ENCODE measurements at places on chromosomes 1 and 21.

- H3K36me3 ChIP-seq, result no peaks in the 10 kb centered on the region
- H3K4me1 ChIP-seq, result peaks cover 23% of the 10 kb centered on the region
- peaks cover 35% of the 10 kb centered on the region for H3K27me3 ChIP-seq
- DNase-seq, result no peak
- no peak overlapping the region for H3K4me3 ChIP-seq
These were observed 262.4 kb downstream of the HHIPL2 start for GRCh38 chr1:222285526-222285925.

DNA sequence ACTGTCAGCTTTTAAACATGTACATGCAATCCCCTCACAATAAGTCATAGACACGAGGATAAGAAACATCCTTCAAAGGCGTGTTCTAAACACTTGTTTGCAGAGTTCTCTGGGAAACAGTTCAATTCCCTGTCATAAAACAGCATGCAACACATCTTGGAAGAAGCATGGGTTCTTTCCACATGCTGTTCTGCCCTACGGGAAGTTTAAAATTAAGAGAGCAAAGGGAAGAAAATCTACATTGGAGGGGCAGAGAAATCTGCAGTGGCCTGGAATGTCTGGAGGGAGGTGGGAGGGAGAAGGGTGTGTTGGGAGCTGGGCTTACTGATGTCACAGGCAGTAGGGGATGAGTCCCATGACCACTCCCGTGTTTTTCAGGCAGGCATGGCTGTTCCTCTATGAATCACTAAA is 98.3 kb upstream of the SLC2A1 start:
- no peak overlapping the region for H3K27ac ChIP-seq
- DNase-seq, result no peak
- peaks cover 5% of the 10 kb centered on the region for H3K27me3 ChIP-seq
- no peak overlapping the region for H3K4me3 ChIP-seq

- H3K27me3 ChIP-seq, result peaks cover 3% of the 10 kb centered on the region
- DNase-seq, result no peak
- H3K4me3 ChIP-seq, result no peak overlapping the region
- no peaks in the 10 kb centered on the region for H3K36me3 ChIP-seq
- H3K4me1 ChIP-seq, result peaks cover 35% of the 10 kb centered on the region
- H3K27ac ChIP-seq, result peak overlapping the region; percentile 4
These were observed 152.2 kb downstream of the CLEC20A start for GRCh38 chr1:178344513-178345091.

- H3K27me3 ChIP-seq, result peaks cover 4% of the 10 kb centered on the region
These were observed 16.1 kb downstream of the ADORA1 start for GRCh38 chr1:203143641-203144040.

DNA sequence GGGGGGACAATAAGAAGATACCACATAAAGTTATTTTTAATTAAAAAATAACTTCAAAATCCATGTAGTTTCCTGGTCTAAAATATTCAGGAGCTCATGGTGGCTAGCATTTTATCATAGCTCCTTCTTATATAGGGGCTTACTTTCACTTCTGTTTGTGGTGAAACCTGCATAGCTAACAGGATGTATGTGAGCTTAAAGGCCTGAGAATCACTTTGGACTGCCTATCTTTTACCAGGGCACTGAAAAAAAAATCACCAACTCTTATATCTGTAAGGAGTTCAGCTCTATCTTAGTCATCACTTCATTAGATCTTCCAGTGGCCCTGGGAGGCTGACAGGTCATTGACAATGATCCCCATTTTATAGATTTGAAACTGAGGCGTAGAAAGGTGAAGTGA is 21.3 kb downstream of the UROD start:
- H3K27me3 ChIP-seq, result no peaks in the 10 kb centered on the region
- no peak overlapping the region for H3K27ac ChIP-seq
- peaks cover 15% of the 10 kb centered on the region for H3K4me1 ChIP-seq
- DNase-seq, result no peak
- no peak overlapping the region for H3K4me3 ChIP-seq

DNA sequence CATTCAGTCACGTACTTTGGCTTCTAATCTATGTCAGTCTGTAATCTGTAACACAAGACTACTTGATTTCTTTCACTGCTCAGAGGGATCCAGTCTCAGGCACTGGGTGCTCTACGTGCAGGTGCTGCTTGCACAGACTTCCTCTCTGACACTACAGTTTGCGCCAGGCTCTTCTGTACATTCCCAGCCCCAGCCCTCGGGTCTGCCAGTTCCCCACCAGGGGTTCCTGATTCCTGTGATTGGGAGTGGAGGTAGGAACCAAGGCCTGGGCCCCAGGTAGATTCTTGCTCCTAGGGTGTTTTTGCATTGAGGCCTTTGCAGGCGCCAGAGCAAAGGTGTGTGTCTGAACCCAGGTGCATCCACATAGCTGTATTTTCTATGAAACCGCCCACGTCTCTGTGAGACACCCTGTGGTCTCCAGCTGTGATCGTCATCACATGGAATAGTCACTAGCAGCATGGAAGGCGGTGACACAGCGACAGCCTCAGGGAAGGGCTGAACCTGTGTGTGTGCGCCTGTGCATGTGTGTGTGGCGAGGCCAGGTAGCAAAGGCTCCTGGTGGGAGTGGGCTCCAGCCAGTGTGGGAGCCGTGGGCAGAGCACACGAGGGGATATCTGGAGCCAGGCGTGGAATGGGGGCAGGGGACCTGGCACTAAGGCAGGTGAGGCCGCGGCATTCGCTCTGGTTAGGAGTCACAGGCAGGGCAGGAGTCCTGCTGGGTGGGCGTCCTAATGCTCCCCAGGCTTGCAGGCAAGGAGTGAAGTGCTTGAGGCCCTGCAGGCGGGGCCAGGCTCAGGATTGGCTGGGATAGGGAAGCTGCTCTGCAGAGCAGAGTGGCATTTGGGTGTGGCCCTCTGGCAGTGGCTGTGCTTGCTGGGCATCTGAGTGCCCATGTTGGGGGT is 5.2 kb downstream of the GJC2 start:
- no peaks in the 10 kb centered on the region for H3K36me3 ChIP-seq
- H3K27me3 ChIP-seq, result no peaks in the 10 kb centered on the region
- DNase-seq, result no peak
- H3K27ac ChIP-seq, result no peak overlapping the region
- peaks cover 12% of the 10 kb centered on the region for H3K4me1 ChIP-seq
- no peak overlapping the region for H3K4me3 ChIP-seq

DNA sequence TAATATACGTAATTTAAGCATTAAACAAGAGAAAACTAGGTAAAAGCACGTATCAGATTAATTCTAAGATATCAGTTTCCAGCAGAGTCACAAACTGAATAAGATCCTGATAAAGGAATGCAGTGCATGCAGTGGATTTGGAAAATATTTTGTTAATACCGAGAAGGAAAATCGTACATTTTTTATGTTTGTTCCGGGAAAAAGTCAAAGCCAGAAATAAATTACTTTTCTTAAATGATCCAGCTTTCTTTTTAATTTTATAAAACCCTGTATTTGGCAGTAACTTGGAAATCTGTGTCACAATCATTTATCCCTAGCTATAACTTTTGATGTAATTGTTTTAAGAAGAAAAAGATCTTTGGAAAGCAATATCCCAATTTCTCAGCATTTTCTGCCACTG is 955 bp downstream of the PALMD start:
- H3K4me1 ChIP-seq, result peaks cover 24% of the 10 kb centered on the region
- no peaks in the 10 kb centered on the region for H3K36me3 ChIP-seq
- DNase-seq, result no peak

DNA sequence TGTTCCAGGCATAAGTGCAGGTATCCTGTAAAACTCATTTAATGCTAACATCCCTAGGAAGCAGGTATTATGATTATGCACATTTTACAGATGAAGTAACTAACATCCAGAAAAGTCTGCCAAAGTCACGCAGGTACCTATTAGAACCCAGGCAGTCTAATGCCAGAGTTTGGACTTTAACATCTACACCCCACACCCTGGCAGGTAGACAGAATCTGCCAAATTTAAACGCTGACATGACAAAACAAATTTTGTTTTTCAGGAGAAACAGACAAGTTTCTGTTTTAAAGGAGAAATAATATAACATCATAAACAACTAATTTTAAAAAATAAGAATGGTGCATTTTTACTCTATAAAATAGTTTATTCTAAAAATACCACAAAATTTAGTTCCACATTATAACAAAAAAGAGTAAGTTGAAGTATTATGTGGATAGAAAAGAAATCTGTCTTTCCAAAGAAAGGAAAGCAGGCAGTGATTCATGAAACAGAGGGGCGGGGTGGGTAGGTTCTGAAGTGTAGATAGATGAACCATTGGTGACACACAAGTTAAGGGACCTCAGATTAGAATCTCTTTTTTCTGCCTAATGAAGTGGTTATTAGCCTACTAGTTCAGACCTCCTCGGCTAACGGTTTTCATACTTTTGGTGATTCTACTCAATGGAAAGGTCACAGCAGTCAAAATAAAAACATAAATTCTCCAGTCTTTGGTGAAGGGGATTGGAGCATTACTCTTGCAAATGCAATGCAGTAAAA is 1.7 kb downstream of the ASPM start:
- peaks cover 41% of the 10 kb centered on the region for H3K36me3 ChIP-seq
- H3K4me3 ChIP-seq, result peak overlapping the region; percentile 92
- H3K27ac ChIP-seq, result no peak overlapping the region
- DNase-seq, result no peak
- peaks cover 63% of the 10 kb centered on the region for H3K4me1 ChIP-seq

GRCh38 chr1:36448530-36449056 is 1.7 kb downstream of the OSCP1 start:
- H3K4me3 ChIP-seq, result peak overlapping the region; percentile 93
- H3K27ac ChIP-seq, result no peak overlapping the region
- DNase-seq, result no peak

GRCh38 chr1:78292361-78292760 is 198.4 kb upstream of the PTGFR start:
- peaks cover 4% of the 10 kb centered on the region for H3K27me3 ChIP-seq
- H3K27ac ChIP-seq, result no peak overlapping the region
- no peak for DNase-seq

- H3K4me1 ChIP-seq, result peaks cover 23% of the 10 kb centered on the region
- H3K27me3 ChIP-seq, result no peaks in the 10 kb centered on the region
- peaks cover 35% of the 10 kb centered on the region for H3K36me3 ChIP-seq
- H3K4me3 ChIP-seq, result no peak overlapping the region
- peak overlapping the region; percentile 85 for H3K27ac ChIP-seq
These were observed 45.9 kb upstream of the DIP2A start for GRCh38 chr21:46412521-46413364.

GRCh38 chr1:24387636-24388175 is 25.9 kb downstream of the STPG1 start:
- H3K4me1 ChIP-seq, result peaks cover 11% of the 10 kb centered on the region
- H3K4me3 ChIP-seq, result no peak overlapping the region
- no peaks in the 10 kb centered on the region for H3K27me3 ChIP-seq
- no peak for DNase-seq
- peaks cover 18% of the 10 kb centered on the region for H3K36me3 ChIP-seq
- no peak overlapping the region for H3K27ac ChIP-seq
